ENCODE measurements at places on chromosomes 11 and 22.

DNA sequence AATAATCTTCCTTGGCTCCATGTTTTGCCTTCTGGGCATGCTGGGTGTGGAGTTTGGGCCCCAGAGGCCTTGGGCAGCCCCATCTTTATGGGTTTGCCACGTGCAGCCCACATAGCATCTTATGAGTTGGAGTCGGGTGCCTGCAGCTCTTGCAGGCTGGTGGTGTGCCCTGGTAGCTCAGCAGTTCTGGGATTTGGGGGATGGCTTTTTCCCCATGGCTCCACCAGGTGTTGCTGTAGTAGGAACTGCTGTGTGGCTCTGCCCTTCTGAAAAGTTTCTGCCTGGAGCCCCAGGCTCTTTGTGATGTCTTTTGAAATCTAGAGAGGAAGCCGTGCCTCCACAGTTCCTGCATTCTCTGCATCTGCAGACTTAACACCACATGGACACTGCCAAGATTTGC is 16.8 kb downstream of the EED start:
- DNase-seq = no peak

DNA sequence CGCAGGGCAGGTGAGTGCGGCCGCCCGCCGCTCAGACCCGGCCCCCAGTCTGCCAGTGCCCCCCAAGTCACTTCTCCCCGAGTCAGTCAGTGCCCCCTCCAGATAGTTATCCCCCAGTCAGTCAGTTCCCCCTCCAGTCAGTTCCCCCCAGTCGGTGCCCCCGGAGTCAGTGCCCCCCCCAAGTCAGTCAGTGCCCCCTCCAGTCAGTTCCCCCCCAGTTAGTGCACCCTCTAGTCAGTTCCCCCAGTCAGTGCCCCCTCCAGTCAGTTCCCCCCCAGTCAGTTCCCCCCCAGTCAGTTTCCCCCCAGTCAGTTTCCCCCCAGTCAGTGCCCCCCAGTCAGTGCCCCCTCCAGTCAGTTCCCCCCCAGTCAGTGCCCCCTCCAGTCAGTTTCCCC is 411 bp downstream of the PPP6R2 start:
- no peak for DNase-seq

GRCh38 chr11:74685905-74686304 is 45.3 kb downstream of the CHRDL2 start:
- no peak for DNase-seq

- DNase-seq = no peak
Measured at GRCh38 chr22:20063271-20064139, 16.5 kb upstream of the DGCR8 start.

- no peak for DNase-seq
Measured at GRCh38 chr22:31005535-31005934, 36.5 kb downstream of the TUG1 start.

DNA sequence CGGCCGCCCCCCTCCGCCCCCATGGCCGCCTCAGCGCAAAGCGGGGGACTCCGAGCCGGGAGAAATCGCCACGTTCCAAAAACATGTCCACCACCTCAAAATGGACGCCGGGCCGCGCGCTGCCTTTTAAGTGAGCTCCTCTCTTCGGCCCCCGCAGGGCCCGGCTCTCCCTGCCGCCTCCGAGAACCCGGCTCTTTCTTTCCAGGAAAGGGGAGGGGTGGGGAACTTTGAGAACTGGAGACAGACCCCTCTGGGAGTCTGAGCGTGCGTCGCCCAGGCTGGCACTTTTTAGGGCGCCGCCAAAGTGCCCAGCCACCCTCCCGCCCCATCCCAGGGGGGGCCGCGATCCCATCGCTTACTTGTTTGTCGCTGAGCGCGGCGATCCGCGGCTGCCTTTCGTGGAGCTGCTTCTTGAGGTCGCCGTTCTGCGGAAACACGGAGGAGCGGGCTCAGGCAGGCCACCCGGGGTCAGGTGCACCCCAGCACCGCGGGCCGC is 1.6 kb downstream of the PHF21B start:
- DNase-seq = no peak

DNA sequence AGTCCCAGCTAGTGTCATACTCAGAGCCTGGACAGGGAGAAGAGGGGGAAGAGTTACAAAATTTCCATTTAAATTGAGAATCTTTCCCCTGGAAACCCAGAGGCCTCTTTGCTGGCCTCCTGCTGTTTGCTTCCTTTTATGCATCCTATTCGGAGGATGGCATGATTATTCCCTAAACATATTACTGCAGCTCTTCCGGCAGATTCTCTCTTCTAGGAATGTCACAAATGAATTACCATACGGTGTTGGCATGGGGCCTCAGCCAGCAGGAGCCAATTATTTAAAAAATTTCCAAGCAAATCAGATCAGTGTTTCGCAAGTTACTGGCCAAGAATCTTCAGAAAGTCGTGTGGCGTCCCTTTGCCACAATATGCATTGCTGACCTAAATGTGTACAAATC is 326.7 kb upstream of the NCAM1 start:
- DNase-seq = no peak

DNA sequence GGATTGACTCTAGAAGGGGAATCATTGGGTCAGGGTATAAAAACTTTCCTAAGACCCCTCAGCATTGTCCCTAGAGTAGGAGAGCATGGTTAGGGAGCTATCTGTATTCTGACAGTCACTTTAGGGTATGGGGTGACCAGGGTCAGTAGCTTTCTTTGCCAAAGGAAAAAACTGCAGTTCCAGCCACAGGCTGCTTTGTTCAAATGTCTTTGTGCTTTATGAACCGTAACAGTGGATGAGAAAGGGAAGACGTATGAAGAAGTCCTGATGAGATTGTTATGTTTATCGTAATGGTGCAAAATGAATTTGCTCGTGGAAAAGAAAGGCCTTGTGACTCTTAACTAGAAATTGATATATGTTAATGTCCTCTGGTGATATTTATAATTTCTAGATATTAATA is 30.0 kb downstream of the CYB5R2 start:
- DNase-seq = no peak

- DNase-seq = no peak
Measured at GRCh38 chr22:40520562-40520961, 116.0 kb downstream of the MRTFA start.

DNA sequence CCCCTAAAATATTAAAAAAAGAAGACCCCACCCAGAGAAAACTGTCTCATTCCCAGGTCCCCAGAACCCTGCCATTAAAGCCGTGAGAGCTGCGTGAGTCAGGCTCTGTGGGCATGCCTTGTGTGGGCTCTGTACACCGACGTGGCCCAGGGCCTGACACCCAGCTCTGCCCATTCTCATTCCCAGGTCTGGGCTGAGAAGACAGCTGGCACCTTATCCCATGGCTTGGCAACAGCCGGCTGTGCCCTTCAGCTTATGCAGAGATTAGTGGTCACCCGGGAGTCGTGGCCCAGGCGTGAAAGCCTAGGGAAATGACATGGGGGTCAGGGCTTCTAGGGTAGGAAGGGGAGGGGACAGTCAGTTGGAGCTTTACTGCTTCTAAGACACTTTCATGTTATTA is 31.9 kb downstream of the OTOG start:
- DNase-seq = no peak

GRCh38 chr11:33457948-33458347 is 200.8 kb downstream of the HIPK3 start:
- DNase-seq = no peak

DNA sequence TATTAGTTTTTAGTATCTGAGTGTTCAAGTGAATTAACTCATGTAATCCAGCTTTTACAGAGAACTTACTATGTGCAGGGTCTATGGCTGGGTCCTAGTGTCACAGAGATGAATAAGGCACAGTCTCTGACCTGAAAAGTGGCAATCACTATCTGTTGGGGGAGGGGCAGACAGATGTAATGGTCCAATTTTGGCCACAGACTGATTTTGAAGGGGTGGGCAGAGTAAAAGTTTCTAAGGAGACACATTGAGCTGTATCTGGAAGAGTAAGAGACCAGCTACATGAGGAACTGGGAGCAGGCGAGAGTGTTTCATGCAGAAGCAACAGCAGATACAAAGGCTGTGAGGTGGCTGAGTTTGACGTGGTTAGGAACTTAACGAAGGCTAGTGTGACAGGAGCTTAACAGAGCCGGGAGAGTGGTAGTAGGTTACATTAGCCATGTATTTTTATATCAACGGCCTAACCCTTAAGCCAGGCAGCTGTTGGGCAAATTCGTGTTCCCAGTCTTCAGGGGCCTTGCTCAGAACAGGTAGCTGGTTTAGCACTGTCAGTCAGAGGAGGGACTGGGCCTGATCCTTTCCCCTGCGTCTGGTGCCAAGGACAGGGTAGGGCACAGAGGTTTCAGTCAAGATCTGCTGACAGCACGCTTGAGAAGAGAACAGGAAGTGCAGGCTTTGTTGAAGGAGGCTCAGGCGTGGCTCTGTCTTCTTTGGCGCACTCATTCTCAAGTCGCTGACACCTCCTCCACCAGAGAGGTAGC is 1.4 kb upstream of the STIM1 start:
- no peak for DNase-seq

GRCh38 chr11:114148013-114148382 is 88.5 kb downstream of the ZBTB16 start:
- no peak for DNase-seq

- peak; percentile 74 for DNase-seq
Measured at GRCh38 chr11:65502555-65503367, 3.9 kb downstream of the MALAT1 start.

DNA sequence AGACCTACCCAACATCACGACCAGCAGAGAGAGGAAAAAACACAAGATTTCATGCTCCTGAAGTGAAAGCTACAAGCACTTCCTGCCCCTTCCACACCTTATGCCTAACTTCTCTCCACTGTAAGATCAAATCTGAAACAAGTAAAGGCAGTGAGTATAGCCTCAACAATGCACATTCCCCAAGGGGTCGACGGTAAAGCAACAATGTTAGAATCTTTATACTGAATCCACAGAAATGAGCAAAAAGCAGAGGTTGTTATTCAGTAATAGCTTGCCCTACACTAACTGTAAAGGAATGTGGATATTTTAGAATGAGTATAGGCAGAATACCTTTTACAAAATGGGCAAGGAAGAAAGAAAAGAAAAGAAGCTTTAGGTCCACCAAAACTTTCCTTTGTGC is 15.6 kb downstream of the ARFGAP3 start:
- DNase-seq = no peak

DNA sequence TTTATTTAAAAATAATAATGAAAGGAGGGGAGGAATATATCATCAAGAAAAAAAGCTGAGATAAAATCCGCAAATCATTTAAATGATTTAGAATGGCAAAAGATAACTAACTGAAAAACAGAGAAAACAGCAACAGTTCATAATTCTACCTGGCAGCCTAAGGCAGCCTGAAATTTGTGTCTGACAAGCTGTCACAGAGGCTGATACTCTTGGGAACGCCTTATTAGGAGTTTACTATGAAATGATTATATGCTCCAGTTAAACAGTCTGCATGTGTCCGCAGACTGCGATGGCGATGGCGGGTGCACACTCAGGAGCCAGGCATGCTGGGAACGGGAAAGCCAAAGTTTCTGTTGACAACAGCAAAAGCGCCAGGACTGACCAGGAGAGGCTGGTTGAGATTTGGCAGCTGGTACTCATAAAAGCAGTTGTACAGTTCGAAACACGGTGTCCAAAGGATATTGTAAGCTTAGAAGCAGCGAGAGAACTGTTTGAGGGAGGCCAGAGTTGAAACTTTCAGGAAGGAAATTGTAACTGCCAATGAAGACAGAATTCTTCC is 172.9 kb upstream of the MPPED2 start:
- DNase-seq = no peak

GRCh38 chr11:101810546-101810945 is 104.3 kb upstream of the CEP126 start:
- DNase-seq = no peak

DNA sequence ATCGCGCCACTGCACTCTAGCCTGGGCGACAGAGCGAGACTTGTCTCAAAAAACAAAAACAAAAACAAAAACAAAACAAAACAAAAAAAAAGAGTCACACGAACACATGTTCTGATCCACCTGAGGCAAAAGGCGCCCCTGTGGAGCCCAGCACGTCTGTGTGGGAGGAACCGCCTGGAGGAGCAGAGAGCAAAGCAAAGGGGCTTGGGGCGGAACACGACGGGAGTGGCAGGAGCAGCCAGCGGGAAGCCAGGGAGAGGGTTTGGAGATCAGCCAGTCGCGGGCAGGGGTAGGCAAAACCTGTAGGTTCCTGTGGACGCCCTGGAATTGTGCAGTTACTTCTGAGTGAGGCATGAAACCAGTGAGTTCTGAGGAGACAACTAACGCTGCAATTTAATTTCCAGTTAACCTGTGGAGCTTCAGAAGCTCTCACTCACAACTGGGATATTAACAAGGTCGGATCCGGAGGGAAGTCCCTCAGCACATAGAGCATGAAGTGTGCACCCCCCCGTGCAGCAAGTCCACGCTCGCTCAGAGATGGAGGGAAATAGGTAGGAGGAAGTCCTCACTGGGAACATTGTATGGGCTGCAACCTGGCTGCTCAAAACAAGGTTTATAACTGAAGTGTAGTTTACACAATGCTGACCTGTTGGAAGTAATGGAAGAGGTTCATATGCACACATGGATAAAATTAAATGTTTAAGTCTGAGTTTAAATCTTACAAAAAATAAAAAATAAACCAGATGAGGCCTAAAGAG is 13.2 kb upstream of the USP18 start:
- no peak for DNase-seq

- DNase-seq = no peak
Measured at GRCh38 chr11:116517077-116517476, 255.7 kb downstream of the BUD13 start.

GRCh38 chr22:29306175-29306834 is at the start of gene GAS2L1:
Gene GAS2L1, plus strand, starts transcription at chr22:29306650. Its CDS starts 1,456 bp downstream, at chr22:29308106.
- peak; percentile 76 for DNase-seq

GRCh38 chr22:37023743-37024338 is 4.3 kb downstream of the MPST start:
- no peak for DNase-seq

GRCh38 chr22:39946503-39947219 is 13.5 kb upstream of the TMA7B start:
- no peak for DNase-seq

DNA sequence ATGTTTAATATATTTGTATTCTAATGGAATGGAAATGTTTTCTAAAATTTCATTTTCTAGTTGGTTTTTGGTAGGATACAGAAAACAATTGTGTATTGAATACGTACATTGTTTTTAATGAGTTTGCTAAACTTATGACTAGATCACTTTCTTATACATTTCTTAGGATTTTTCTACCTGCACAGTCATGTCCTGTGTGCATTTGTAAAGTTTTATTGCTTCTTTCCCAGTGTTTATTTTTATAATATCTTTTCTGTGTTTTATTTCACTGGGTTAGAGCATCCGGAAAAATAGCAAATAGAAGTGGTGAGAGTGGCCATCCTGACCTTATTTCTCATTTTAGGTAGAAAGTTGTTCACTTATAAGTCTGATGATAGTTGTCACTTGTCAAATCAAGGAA is 103.6 kb downstream of the TMEM135 start:
- no peak for DNase-seq
